ENCODE measurements at places on chromosomes 7 and 10. TPM values are rescaled to one million over a fixed set of nuclear protein-coding genes. Genes with fewer than 3 reads are reported as not detected.

Gene CRPPA
- 2.3 TPM for total RNA-seq

Gene AS3MT
- total RNA-seq, result 1.8 TPM

Gene SPDYE16
- total RNA-seq, result not detected

Gene LLCFC1
- total RNA-seq, result not detected

Gene INMT
- not detected for total RNA-seq

Gene OR2A12
- not detected for total RNA-seq

Gene ERVW-1
- total RNA-seq, result not detected

Gene NPY4R2
- total RNA-seq, result not detected

Gene APBB1IP
- total RNA-seq, result not detected

Gene PDGFA
- total RNA-seq, result 55.4 TPM

Gene OR2A14
- not detected for total RNA-seq

Gene OR9A2
- not detected for total RNA-seq

Gene CNPY1
- total RNA-seq, result not detected

Gene NME8
- total RNA-seq, result not detected

Gene DNAJC12
- total RNA-seq, result 0.53 TPM

Gene SFTPA1
- not detected for total RNA-seq

Gene PRPS1L1
- total RNA-seq, result not detected

Gene SHH
- total RNA-seq, result not detected

Gene CARD11
- 10.1 TPM for total RNA-seq

Gene C10orf105
- total RNA-seq, result 0.07 TPM

Gene HSPA12A
- total RNA-seq, result 0.27 TPM

Gene DYNC1I1
- 4.0 TPM for total RNA-seq

Gene SPOCK2
- total RNA-seq, result 0.29 TPM

Gene LIPJ
- not detected for total RNA-seq

Gene LRRC17
- 4.4 TPM for total RNA-seq

Gene FKBP6
- total RNA-seq, result not detected

Gene HOXA9
- total RNA-seq, result 27.9 TPM

Gene ABCC2
- 1.1 TPM for total RNA-seq

Gene CLRN3
- total RNA-seq, result not detected

Gene TUBB8
- total RNA-seq, result not detected

Gene RNF148
- total RNA-seq, result 4.4 TPM

Gene ERCC6
- total RNA-seq, result 98.9 TPM

Gene CDHR1
- 0.13 TPM for total RNA-seq

Gene SMURF1
- 25.3 TPM for total RNA-seq

Gene TBX20
- 14.4 TPM for total RNA-seq

Gene SEMA3E
- 0.29 TPM for total RNA-seq

Gene LIPN
- total RNA-seq, result not detected

Gene CADPS2
- total RNA-seq, result 74.7 TPM

Gene ZPBP
- total RNA-seq, result not detected

Gene PRRT4
- not detected for total RNA-seq

Gene HGF
- total RNA-seq, result 1.7 TPM

Gene MRM2
- 17.7 TPM for total RNA-seq

Gene CALN1
- not detected for total RNA-seq

Gene WEE2
- total RNA-seq, result not detected

Gene NKX6-2
- total RNA-seq, result not detected

Gene FFAR4
- total RNA-seq, result not detected

Gene NEURL1
- 0.43 TPM for total RNA-seq

Gene FAM25C
- total RNA-seq, result not detected

Gene DPYSL4
- total RNA-seq, result 12.0 TPM

Gene SEMA3C
- total RNA-seq, result 6.6 TPM

Gene ZNF485
- 2.4 TPM for total RNA-seq

Gene KIF11
- total RNA-seq, result 83.2 TPM

Gene GLI3
- 7.7 TPM for total RNA-seq

Gene FGL2
- 0.13 TPM for total RNA-seq

Gene GIMAP4
- total RNA-seq, result 242 TPM

Gene VAX1
- total RNA-seq, result not detected

Gene WDR86
- total RNA-seq, result not detected

Gene FOXP2
- 0.40 TPM for total RNA-seq

Gene ENTPD1
- 19.6 TPM for total RNA-seq
